ENCODE measurements at places on chromosomes 13 and 19.
A peak's percentile ranks its signal among the peaks of the same experiment; 100 is the strongest.

GRCh38 chr13:40192452-40192851 is 474.0 kb downstream of the FOXO1 start:
- DNase-seq, result no peak

DNA sequence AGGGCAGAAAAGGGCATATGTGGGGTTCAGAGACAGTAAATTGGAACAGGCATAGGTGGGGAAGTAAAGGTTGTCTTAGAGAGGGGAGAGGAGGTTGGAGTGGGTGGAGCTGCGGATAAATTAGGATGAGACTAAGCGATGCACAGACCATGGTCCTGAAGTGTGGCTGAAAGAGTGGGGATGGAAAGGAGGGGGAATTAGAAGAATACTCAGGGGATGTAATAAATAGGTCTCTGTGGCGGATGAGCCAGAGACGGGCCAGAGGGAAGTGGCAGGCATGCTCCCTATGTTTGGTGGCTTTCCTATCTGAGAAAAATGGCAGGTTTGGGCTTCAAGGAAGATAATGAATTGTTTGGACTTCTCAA is 123.4 kb downstream of the OLFM4 start:
- DNase-seq, result no peak

DNA sequence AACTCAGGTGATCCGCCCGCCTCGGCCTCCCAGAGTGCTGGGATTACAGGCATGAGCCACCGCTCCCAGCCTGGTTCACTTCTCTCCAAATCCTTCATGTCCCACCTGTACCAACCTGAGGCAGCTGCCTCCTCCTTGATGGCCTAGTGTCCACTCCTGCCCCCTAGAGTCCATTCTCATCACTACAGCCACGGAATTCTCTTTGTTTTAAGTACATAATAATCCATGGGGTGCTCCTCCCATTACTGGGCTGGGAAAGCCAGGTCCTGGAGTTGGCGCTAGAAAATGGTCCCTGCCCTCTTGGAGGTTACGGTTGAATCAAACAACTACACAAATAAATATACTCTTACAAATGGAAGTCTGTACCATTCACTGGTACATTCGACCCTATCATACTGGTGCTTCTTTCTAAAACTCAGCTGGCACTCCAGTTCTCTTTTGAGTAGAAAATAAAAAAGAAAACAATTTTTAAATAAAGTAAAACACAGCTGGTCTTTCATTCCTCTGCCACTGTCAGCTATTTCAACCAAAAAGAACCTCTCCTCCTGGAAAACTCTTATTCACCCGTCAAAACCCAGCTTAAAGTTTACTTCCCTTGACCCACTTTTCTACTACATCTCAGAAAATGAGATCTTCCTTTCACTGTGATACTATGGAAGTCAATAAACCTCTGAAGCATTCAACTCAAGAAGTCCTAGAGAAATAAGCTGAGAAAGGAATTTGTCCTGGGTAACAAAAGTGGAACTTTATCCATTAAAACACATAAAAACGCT is 22.4 kb upstream of the ARHGEF18 start:
- peak; percentile 73 for DNase-seq

- DNase-seq, result no peak
Observed at GRCh38 chr19:14972676-14973075, 7.0 kb downstream of the SLC1A6 start.

GRCh38 chr13:25905611-25906010 is 146.2 kb downstream of the SHISA2 start:
- DNase-seq, result no peak

Data from stimulated activated CD8-positive, alpha-beta memory T cell treated with anti-CD3 and anti-CD28 coated beads, Interleukin-4, amount 100 ng/mL, for 48 hours (primary cell).